ENCODE measurements at places on chromosomes 7 and 10.

- no peak for DNase-seq
Measured at GRCh38 chr10:122733443-122733842, 33.8 kb upstream of the C10orf120 start.

DNA sequence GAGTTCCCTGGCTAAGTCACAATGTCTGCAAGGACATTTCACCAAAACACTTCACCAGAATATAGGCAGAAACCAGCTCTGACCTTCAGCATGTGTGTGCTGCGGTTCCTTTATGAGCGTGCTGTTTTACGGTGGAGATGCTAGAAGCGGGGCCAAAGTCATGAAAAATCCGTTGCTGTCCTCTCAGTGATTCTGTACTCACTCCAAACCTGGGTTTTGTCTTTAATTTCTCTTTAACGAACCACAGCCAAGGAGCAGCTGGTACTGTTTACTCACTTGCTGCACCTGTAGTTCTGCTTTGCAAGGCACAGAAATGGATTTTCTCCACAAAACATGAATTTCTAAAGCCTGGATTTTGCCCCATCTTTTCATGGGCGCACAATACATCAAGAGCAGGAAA is 639.9 kb downstream of the PHTF2 start:
- no peak for DNase-seq

DNA sequence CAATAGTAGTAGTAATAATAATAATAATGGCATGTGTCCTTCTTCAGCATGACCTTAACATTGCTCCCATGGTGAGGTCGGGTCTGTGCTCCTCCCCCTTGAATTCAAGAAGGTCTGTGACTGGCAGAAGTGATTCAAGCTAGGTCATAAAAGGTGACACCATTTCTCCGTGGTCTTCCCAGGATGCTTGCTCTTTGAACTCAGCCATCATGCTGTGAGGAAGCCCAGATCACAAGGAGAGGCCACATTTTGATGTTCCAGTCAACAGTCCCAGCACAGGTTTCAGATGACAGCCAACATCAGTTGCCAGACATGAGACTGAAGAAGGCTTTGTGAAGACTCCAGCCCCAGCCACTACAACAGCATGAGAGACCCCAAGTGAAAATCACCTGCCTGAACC is 83.9 kb downstream of the SEPTIN14 start:
- no peak for DNase-seq

GRCh38 chr7:44979481-44980392 is 922 bp upstream of the MYO1G start:
- DNase-seq, result no peak

DNA sequence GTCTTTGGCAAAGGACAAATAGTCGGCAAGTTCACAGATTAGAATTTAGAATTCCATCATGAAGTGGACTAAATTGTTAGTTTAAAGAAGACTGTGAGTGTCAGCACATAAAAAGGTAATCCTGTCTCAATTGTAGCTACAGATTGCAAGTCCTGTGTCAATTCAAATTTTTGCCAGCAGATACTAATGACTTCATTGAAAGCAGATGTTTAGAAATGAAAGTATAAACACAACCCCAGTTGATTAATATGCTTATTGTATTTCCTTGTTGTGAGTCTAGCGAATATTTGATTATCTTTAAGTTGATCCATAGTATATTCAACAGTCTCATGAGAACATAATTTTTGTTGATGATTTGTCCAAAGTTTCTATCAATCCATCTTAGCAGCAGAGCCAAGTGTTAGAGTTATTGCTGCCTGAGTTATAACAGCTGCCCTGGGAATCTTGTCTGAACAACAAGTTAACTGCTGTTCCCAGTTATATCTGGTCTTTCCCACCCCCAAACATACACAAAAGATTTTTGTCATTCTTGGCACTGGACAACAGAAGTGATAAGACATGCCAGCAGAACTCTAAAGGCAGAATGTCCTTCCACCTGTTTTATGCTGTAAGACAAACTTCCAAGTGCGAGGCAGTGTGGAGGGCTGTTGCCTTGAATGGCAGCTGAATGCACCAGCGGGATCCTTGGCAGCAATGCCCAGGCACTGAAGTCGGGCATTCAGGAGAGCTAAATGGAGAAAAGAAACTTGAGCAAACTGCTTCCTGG is 21.3 kb upstream of the HERPUD2 start:
- no peak for DNase-seq

DNA sequence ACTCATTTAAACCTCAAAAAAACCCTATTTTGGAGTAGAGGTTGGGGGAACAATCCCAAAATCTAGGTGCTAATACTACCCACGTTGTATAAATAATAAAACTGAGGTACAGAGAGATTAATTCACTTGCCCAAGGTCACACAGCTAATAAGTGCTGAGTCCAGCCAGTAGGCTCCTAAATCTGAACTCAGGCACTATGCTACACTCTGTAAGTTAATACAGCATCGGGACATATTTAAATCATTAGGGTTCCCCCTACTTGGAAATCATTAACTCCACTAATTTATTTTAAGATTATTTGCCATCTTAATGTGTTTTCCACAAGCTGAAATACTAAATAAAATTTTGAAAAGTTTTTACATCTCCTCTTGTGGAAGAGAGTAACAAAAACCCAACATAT is 24.2 kb downstream of the PIP4K2A start:
- DNase-seq, result no peak

GRCh38 chr7:30926313-30926712 is 14.7 kb downstream of the AQP1 start:
- DNase-seq, result no peak

DNA sequence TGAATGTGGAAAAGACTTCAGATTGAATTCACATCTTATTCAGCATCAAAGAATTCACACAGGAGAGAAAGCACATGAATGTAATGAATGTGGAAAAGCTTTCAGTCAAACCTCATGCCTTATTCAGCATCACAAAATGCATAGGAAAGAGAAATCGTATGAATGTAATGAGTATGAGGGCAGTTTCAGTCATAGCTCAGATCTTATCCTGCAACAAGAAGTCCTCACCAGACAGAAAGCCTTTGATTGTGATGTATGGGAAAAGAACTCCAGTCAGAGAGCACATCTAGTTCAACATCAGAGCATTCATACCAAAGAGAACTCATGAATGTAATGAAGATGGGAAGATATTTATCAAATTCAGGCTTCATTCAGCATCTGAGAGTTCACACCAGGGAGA is 14.8 kb downstream of the ZNF655 start:
- no peak for DNase-seq

DNA sequence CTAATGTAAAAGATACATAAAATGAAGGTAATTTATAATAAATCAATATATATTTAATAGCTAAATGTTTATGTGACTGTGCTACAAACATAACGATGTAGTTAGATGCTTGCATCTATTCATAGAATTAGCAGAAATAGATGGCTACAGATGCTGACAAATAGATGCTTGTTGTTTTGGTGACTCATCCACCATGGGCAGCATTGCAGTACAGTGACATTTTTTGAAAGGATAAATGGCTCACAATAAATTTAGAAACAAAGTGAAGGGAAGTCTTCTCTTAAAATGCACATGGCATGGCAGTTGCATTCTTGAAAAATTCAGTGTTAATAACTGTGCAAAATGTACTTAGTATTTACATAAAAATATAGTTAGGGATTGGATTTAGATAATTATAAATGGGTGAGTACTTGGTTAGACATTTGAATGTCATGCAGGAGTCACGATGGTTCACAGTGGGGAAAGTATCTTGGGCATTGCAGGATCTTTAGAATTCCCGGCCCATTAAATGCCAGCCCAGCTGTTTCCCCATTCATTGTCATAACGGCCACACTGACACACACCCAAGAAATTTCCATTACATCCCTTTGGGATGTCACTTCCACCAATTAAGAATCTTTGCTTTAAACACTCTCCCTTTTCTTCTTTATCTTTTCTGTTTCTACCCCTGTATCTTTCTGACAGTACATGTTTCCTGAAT is 564.1 kb downstream of the ATRNL1 start:
- no peak for DNase-seq

DNA sequence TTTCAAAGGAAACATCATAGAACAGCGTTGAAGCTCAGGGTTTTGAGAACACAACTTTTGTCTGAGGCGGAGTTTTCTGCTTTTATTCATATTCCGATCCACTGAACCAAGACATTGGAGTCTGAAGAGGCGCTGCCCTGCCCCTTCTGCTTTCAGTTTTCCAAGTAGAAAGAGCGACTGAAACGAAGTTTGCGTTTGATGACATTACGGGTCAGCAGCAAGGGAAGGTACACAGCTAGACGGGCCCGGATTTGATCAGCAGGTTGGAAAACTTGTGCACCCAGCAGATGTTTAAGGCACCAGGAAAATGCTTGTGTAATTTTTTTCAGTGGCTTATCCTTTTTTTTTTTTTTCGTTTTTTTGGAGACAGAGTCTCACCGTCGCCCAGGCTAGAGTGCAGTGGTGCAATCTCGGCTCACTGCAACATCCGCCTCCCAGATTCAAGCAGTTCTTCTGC is 720 bp downstream of the SUN1 start:
- DNase-seq, result no peak

DNA sequence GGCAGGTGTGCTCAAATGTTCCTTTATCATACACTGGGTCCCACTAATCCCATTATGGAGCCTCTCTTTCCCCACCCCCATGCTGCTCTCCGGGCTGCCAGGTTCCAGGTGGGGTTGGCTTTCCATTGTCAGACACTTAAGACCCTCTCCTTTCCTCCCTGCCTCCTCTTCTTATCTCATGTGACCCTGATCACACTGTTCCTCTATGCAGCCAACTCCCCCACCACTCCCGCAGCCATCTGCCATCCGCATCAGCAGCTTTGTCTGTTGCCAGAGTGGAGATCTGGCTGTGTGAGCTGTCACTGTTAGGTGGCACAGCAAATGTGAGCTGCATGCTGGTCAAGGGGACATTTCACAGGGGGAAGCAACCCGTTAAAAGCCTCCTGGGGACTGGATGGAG is 391.4 kb downstream of the TNS3 start:
- no peak for DNase-seq

- no peak for DNase-seq
Measured at GRCh38 chr7:75715864-75716263, 22.9 kb downstream of the HIP1 start.

- DNase-seq, result peak; percentile 71
Measured at GRCh38 chr10:132307823-132308586, at the start of gene STK32C. Gene STK32C, minus strand, starts transcription at chr10:132307950. Its CDS starts 117 bp downstream, at chr10:132307833.

- no peak for DNase-seq
Measured at GRCh38 chr7:158538156-158538946, 49.3 kb downstream of the PTPRN2 start.

- no peak for DNase-seq
Measured at GRCh38 chr10:79170226-79170752, 101.5 kb downstream of the ZMIZ1 start.

GRCh38 chr7:103541026-103541425 is 95.0 kb upstream of the SLC26A5 start:
- no peak for DNase-seq

DNA sequence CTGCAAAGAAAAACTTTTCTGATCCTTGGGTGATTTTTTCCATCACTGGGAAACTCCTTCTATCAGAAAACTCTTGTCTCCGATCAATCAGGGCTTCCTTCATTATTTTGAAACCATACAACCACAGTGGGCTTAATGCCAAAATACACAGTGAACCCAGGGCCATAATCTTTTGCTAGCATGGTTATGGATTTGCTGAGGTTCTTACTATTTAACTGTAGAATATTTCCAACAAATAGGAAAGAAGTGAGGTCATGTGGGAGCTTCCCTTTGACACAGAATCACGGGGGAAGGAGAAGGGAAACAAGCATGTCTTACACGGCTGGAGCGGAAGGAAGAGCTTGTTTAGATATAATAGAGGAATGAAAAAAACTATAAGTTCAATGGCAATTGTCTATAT is 1241.7 kb downstream of the REEP3 start:
- DNase-seq, result no peak

DNA sequence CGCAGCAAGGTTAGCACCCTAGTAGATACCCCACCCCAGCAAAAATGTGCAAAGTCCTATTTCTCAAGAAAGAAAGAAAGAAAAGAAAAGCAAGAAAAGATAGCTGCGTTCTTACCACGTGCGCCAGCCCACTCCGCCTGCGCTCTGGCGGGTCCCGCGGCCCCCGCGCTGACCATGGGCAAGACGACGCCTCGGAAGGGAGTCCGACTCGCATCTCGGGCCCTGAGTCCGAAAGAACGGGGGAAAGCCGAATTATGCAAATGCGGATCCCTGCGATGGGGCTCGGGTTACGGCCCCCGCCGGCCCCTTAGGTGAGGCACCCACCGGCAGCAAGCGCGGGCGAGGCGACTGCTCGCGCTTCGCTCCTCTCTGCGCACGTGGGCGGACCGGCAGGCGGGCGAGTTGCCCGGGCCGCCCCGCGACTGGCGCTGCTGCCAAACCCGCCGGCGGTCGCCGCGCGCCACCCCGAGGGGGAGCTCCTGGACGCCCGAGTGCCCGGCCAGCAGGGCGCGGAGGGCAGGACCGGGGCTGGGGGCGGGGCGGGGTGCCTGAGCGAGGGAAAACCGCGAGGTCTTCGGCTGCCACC is 2.4 kb upstream of the EGR2 start:
- no peak for DNase-seq

DNA sequence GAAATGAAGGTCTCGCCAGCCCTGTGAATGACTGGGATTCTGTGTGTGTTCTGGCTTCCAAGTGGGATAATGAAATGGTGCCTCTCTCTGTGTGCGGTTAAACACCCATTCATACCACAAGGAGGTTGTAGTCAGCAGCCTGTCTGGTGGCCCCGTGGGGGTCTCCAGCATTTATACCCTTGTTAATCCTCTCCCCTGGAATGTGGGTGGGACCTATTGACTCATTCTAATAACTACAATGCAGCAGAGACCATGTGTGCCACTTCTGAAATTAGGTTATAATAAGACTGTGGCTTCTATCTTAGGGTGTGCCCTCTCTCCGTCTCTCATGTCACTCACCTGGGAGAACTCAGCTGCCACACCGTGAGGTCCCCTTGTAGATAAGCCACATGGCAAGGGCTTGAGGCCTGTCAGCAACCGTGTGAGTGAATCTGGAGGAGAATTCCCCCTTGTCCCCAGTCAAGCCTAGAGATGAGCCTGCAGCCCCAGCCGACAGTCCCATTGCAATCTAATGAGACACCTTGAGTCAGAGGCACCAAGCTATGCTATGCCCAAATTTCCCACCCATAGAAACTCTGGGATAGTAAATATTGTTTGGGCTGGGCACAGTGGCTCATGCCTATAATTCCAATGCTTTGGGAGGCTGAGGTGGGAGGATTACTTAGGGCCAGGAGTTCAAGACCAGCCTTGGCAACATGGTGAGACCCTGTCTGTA is 106.8 kb downstream of the GALNT17 start:
- DNase-seq, result no peak

- DNase-seq, result peak; percentile 37
Measured at GRCh38 chr7:129438839-129439651, 4.8 kb downstream of the STRIP2 start.

DNA sequence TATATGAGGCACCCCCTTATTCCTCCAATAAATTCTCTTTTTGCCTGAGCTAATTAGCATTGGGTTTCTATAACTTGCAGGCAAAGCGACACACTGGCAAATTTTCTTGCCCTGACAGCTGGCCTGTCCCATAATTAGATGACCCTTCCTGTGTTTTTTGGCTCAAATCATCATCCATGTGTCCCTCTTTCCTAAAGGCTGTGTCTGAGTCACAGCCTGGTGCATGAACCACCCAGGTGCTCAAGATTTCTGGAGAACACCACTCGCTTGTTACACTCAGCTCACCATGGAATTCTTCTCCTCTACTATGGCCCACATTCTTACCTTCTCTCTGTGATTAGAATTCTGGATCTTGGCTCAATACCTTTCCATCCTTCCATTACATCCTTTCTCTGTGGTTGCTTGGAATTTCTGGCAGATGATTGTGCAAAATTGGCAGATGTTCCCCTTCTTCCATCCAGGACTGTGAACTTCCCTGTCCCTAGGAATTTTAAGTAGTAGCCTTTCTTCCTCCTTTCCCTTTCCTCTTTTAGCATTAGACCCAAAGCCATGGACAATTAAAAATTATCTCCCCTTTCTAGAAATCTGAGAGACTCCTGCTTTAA is 116.0 kb upstream of the ANKRD1 start:
- no peak for DNase-seq
